ENCODE measurements at places on chromosomes 12 and 14. TPM values are rescaled to one million over a fixed set of nuclear protein-coding genes. Genes with fewer than 3 reads are reported as not detected.

The CFAP54 gene
- 0.13 TPM for polyA plus RNA-seq

The NAV3 gene
- 0.11 TPM for polyA plus RNA-seq

The DAD1 gene
- polyA plus RNA-seq: 420 TPM

The OTOGL gene
- not detected for polyA plus RNA-seq

The KRT8 gene
- polyA plus RNA-seq: not detected

The INHBC gene
- not detected for polyA plus RNA-seq

The SLCO1B1 gene
- not detected for polyA plus RNA-seq

The RHEBL1 gene
- polyA plus RNA-seq: 3.2 TPM

The RAD51B gene
- polyA plus RNA-seq: 24.9 TPM

The HHIPL1 gene
- 0.24 TPM for polyA plus RNA-seq

The CPNE6 gene
- polyA plus RNA-seq: not detected
